NCI-H1930 (cell line): ENCODE measurements at places on chromosomes 7 and 10.

- no peak for DNase-seq
Observed at GRCh38 chr10:62454687-62455397, 80.7 kb downstream of the ZNF365 start.

DNA sequence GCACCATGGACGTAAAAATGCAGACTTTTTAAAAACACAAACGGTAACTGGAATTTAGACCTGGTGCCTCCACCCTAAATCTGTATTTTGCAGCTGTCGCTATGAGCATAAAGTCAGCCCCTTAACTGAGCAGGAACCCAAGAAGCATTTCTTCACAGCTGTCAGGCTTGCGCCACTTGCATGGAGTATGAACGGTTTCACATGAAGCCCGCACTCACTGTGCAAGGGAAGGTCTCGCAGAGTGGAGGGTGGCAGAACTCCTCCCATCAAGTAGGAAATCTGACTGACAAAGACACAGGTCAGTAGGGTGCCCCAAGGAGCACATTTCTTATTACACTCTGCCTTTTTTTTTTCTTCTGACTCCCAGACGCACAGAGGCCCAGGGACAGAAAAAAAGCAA, 58.5 kb downstream of the ELMO1 start:
- no peak for DNase-seq

DNA sequence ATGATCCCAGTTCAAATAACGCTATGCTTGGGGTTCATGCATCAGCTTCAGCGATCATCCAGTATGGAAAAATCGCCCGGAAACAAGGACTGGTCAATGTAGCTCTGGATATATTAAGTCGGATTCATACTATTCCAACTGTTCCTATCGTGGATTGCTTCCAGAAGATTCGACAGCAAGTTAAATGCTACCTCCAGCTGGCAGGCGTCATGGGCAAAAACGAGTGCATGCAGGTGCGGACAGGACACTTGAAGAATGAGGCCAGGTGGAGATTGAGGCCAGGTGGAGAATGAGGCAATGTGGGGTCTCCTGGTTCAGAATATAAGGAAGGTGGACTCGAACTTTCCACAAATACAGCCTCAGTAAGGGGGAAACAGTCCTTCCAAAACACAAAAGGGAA, 105.8 kb downstream of the TRRAP start:
- no peak for DNase-seq

- DNase-seq, result no peak
Observed at GRCh38 chr7:50405221-50405620, 44.9 kb downstream of the FIGNL1 start.

GRCh38 chr10:28331841-28332240, 29.0 kb upstream of the MPP7 start:
- DNase-seq, result no peak

DNA sequence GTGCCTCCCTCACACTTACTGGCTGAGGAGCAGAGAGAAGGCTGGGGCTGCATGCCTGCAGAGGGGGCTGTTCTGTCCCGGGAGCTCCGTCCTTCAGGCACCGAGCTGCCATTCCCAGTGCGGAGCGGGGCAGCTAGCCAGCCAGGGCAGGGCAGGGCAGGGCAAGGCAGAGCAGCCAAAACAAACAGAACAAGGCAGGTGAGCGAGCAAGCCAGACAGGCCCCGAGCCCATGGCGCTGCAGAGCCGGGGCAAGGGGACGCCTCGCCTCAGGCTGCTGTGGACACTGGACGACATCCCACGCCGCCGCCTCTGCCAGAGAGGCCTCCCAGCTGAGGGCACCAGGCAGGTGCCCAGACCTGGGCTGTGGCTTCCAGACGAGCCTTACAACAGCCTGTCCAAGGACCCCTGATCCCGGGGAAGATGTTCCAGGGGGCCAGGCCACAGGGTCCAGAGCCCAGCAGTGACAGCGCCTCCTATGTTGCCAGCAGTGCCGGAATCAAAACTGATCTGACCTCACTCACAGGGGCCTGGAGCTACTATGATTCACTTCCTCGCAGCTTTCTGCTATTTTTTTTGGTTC, 8.2 kb upstream of the NDST2 start:
- no peak for DNase-seq

DNA sequence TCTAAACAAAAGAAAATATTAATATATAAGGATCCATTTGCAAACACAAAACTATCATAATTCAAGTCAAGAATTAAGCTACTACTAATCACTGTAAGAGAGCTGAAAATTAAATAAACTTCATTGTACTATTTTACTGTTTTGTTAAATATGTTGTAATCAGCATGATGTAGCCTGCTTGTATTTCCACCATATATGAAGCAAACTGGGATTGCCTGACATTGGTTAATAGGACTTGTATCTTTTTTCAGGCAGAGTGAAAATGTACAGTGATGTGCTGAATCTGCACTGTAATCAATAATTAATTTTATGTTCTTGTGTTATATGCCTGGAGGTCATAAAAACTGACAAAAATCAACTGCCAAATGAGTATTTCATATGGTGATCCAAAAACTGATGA, 25.4 kb downstream of the TRDMT1 start:
- no peak for DNase-seq

DNA sequence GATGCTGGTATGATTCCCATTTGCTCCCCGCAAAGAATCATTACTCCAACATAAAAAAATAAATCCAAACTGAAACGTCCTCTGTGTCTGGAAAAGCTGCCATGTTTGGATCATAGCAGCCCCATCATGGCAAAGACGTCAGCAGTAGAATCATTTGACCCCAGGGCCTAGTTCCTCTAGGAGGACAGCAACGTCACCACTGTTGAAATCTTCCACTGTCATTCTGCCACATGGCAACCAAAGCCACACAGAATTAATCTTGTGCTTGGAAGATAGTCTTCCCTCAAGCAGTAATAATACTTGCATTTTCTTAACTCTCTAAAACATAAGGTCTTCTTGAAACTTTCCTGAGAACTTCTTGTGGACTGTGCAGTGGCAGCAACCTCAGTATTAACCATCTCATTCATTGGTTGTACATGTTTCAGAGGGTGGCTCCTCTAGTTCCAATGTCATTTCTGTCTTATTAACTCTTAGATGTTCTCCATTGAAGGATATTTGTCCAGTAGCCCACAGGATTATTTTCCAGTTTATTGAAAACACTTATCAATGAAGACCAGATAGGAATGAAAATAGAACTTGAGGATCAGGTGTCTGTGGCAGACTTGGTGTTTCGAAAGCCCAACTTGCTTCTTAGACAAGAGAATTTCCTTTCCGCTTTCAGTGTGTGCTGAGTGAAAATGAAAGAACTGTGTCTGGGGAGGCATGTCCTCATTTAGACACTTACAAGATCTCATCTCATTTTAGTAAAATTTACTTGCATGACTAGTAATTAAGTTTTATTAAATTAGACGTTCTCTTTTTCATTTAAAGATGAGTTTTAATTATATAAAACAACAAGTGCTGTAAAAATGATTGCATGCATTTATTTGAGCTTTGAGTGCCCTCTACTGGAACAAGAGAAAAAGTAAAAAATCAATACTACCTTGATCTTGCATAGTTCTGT, 28.9 kb upstream of the INHBA start:
- no peak for DNase-seq

DNA sequence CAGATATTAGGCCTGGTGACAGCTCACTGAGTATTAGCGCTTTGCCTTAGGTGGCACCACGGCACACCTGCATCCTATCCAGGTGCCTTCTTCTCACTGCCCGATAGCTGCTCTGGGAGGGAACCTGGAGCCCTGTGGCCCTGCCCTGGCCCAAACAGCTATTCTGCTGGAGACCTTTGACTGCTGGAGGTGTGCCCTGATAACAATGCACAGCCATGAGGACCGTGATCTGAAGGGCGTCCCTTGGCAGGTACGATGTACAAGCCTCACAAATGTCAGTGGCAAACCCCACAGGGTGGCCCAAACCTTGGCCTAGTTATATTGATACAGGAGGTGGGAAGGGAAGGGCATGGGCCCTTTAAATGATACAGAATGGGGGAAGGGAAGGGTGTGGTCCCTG, 259.5 kb downstream of the GRID1 start:
- DNase-seq, result no peak

DNA sequence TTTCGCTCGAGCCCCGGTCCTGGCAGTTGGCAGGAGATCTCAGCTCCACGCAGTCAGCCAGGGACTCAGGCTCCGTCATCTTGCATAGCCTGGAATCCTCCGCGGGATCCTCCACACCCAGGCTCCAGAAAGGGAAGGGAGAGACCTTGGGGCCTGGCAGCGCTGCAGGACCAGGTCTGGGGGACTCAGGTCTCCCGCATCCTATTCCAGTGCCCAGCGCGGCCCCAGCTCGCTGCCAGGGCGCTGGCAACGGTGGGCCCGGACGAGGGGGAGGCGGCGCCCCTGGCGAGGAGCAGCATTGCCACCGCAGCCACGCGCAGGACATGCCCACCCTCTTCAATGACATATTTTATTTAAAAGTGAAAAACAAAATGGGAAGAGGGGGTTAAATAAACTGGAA, 83.4 kb downstream of the LANCL2 start:
- no peak for DNase-seq

DNA sequence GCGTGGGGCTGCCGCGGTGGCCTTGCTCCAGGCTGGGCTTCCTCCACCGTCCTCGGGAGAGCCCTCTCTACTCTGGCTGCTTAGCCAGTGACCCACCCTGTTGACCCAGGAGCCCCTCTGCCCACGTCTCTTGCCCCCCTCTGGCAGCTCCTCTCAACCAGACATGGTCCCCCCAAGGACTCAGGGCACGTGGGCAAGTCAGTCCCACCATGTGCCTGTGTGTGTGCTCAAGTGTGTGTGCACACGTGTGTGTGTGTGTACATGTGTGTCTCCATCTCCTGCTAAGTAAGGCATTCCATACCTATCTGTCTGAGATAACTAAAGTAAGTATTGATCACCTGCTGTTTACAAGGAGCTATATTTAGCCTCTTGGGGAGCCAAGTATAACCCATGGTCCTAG, 101.0 kb downstream of the C10orf105 start:
- DNase-seq, result no peak

- no peak for DNase-seq
Observed at GRCh38 chr10:109933984-109934565, 10.8 kb upstream of the XPNPEP1 start.

DNA sequence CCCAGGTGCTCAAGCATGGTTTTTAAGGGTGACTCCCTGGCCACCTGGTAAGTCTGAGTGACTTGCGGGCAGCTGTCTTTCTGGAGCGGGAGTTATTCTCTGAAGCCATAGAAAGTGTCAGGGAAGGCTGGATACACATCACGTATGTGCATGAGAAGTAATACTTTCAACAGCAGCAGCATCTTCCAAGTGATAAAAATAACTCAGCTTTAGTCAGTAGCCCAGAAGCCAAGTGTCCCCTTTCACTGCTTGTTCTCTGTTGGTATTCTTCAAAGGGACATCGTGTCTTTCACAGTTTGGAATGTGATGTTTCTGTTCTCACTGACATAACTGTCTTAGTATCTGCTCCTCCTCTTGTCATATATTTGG, 97.6 kb downstream of the KIAA1217 start:
- no peak for DNase-seq

DNA sequence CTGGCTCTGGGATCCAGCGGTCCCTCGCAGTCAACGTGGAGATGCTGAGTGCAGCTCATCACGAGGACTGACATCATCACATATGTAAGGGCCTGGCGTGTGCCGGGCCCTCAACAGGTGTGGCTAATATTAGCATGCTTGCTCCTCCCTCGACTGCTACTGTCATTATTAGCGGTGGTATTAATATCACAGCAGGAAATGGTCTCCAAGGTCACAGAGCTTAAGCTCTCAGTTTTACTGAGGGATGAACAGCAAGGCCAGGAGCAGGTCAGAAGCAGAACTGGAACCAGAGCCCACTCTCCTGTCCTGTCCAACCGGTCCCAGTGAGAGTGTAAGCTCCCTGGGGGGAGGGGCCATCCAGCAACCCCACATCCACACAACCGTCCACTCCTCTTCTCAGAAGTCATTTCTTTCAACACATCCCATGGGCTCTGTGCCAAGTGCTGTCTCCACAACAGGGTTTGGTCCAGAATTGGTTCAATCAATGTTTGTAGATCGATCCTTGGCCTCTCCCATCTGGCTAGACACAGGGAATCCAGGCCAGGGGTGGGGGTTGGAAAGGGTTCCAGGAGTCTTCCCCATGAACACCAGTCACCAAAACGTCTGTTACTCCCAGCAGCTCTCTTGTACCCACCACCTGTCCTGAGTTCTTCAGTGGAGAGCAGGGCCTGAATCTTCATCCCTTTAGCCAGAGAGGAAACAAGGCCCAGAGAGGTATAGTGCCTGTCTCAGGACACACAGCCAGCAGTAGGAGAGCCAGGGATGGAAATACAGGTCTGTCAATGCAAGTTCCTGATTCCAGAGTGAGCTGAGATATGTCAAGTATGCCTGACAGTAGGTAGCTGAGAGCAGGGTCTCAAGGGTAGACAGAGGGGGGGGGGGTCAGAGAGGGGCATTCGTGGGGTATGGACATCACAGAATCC, 45.3 kb upstream of the ZMIZ1 start:
- no peak for DNase-seq

DNA sequence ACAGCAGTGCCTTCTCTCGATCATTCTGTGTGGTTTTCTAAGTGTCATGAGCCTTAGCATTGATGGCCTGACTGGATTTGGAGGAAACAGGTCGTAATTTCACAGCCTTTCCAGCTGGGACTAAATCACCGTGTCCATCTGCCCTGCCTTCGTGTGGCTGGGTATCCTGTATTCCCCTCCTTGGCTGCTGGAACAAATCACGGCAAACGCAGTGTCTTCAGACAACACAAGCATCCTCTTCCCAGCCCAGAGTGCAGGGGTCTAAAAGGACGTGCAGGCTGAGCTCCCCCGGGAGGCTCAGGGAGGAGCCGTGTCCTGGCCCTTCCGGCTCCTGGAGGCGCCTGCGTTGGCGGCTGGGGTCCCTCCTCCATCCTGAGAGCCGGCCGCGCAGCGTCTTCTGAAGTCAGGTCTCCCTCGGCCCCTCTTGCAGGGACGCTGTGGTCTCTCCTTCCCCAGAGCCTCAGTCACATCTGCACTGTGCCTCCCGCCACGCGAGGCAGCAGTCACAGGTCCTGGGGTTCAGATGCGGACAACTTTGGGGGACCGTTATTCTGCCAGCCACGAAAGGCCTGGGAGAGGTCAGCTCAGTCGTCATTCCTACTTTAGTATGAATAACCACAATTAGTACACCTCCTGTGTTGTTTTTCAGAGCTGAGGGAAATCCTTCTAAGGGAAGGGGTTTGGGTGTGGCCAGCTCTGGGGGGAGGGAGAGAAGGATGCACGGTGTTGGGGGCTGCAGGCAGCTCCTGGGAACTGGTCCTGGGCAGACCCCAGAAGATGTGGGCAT, 41.1 kb downstream of the FAM20C start:
- no peak for DNase-seq
